ENCODE measurements at places on chromosomes 5 and 9. TPM values are rescaled to one million over a fixed set of nuclear protein-coding genes. Genes with fewer than 3 reads are reported as not detected.
A peak's percentile ranks its signal among the peaks of the same experiment; 100 is the strongest.

The MCIDAS gene
- total RNA-seq: not detected

DNA sequence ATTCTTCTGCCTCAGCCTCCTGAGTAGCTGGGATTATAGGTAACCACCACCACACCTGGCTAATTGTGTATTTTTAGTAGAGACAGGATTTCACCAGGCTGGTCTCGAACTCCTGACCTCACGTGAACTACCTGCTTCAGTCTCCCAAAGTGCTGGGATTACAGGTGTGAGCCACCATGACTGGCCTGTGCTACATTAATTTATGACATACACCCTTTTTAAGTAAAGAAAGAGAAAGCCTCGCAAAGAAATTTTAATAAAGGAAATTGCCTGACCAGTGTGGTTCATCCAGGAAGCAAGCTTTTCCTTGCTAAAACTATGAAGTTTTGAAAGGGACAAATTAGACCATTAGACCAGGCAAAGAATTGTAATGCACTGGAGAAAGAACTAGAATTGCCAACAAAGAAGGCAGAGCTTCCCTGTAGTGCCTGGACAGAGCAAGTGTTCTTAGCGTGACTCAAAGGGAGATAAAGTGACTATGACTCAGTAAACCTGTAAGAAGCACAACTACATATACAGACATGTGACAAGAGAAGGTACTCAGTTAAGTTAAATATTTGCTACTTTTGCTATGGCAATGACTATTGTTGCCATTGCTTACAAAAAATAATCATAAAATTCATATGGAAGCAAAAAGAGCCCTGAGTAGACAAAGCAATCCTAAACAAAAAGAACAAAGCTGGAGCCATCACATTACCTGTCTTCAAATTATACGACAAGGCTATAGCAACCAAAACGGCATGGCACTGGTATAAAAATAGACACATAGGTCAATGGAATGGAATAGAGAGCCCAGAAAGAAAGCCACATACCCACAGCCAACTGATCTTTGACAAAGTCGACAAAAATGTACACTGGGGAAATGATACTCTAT, 54.6 kb downstream of the FYB1 start:
- no peak for DNase-seq

- DNase-seq: no peak
Observed at GRCh38 chr5:176796411-176796810, 13.9 kb upstream of the UNC5A start.

The SV2C gene
- not detected for total RNA-seq

DNA sequence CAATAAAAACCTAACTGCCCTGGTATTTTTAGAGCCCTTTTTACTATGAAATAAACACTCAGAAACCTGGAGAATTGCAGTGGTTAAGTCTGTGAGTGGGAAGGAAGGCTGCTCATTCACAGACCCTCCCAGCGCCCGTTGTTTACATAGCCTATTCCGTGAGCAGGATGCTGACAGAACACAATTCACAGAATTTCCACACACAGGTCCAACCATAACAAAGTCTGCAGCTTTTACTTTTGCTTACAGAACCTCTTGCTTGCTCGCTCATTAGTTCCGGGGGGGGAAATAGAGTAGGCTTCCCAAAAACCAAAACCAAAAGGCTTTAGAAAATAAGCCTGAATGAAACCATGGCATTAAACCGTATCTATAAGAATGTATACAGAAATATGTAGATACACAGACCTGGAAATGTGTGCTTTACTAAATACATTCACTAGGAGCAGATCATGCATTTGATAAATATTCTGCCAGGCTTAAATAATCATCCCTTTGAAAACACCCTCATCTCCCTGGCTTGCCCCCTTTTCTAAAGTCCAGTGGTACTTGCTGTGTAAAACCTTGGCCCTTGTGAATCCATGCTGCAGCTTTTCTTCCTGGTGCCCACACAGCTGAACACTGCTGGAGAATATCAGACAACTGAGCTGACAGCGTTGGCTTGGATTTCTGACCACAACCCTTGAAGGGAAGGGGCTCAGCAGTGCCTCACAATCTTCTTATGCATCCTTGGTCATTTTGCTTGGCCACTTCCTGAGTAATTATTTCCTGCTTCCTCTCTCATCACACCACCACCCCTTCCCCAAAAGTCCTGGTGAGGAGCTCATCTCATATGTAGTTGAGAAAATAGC, 128.0 kb downstream of the FANCC start:
- no peak for DNase-seq

GRCh38 chr9:19161257-19162025, 34.1 kb upstream of the PLIN2 start:
- peak; percentile 50 for DNase-seq

GRCh38 chr5:26530305-26530704, 508.1 kb downstream of the CDH9 start:
- no peak for DNase-seq

GRCh38 chr9:113558632-113559502, 95.3 kb downstream of the RGS3 start:
- no peak for DNase-seq

DNA sequence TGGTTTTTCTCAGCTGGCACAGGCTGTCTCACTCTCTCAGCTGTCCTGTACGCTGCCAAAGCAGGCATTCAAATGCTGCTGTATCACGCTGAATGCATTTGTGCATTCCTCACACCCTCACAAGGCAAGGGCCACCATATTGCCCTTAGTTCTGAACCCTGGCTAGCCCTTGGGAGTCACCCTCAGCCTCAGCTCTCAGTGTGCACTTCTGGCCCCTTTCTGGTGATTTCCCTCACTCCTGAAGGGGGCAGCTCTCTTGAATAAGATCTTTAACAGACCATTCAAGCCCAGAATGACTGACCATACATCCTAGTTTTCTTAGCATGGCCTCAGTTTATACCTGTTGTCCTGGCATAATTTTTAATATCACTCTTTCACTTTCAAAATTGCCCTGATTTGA, 84.3 kb downstream of the HTR1A start:
- DNase-seq: no peak

- no peak for DNase-seq
Observed at GRCh38 chr9:37963936-37964739, 60.2 kb upstream of the SLC25A51 start.

DNA sequence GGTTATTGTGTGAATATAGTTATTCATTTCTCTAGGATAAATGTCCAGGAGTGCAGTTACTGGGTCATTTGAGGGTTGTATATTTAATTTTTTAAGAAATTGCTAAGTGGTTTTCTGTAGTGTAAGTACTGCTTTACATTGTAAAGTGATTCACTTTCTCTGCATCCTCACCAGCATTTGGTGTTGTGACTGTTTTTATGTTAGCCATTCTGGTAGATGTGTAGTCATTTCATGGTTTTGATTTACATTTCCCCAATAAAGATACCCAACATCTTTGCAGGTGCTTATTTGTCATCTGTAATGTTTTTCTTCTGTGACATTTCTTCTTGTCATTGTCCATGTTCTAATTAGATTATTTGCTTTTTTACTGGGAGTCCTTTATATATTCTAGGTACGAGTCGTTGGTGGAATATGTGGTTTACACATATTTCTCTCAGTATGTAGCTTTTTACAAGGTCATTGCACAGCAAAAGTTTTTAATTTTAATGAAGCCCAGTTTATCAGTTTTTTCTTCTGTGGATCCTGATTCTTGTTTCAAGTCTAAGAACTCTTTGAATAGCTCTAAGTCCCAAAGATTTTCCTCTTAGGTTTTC, 34.0 kb downstream of the SCGB3A1 start:
- DNase-seq: no peak

The WWC1 gene
- total RNA-seq: 2.0 TPM

The HTR4 gene
- total RNA-seq: not detected

GRCh38 chr9:33787839-33788238, 7.5 kb upstream of the PRSS3 start:
- DNase-seq: no peak

The IGFBPL1 gene
- total RNA-seq: not detected

DNA sequence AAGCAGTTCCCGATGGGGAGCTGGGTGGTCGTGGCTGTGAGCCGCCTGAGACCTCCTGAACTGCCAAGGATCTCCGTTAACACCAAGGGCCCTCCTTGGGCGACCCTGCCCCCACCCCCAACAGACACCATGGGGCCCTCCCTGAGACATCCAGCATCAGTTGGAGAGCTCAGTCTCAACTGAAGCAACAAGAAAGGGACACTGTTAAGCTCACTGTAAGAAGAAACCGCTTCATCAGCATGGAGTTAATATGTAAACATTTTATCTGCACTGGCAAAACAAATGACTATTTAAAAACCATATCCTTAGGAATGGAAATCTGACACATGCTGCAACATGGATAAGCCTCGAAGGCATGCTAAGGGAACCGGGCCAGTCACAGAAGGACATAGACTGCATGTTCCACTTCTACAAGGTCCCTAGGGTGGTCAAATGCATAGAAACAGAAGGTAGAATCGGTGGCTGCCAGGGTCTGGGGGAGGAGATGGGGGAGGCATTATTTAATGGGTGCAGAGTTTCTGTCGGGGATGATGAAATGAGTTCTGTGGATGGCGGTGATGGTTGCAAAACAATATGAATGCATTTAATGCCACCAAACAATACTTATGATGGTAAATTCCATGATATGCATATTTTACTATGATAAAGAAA, 47.4 kb downstream of the ROR2 start:
- no peak for DNase-seq

DNA sequence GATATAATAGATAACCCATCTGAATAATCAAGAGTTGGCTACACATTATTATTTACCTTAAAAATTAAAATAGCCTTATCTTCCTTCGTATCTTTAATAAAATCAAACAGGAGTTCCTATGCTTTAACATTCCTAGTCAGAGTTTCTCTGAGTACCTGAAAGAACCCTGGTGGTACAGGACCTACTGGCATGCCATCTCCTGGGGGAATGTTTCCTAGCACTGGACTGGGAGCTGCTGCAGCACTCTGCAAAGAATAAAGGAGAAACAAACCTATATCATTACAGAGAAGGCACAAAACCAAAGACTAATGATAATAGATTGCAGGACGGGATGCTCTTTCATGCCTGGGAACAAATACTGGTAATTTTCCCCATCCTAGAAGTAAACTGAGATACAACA, 119.5 kb upstream of the ACOT12 start:
- DNase-seq: no peak

- DNase-seq: no peak
Observed at GRCh38 chr9:17905366-17905765, 326.5 kb downstream of the SH3GL2 start.

GRCh38 chr5:14325369-14325768, 182.2 kb downstream of the TRIO start:
- no peak for DNase-seq

DNA sequence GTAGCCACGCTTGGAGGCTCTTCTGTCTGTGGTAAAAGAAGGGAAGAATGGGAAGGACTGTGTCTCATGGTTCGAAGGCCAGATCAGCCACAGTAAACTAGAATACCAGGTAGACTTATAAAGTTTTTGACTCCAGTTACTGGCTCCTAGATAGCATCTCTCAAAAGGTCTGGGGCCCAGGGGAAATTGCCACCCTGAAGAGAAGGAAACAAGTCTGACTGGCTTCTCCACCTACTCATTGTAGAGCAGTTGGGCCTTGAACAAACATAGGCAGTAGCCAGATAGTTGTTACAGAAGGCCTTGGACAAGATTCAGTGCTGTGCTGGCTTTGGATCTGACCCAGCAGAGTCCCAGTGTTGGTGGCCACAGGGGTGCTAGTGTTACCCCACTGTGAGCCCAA, 890.4 kb downstream of the EFNA5 start:
- no peak for DNase-seq

The ZNF782 gene
- 14.7 TPM for total RNA-seq

- no peak for DNase-seq
Observed at GRCh38 chr5:94021246-94021645, 279.8 kb upstream of the POU5F2 start.

GRCh38 chr5:89003563-89004036, 120.6 kb upstream of the MEF2C start:
- no peak for DNase-seq

- DNase-seq: no peak
Observed at GRCh38 chr5:126536874-126537273, 58.1 kb downstream of the ALDH7A1 start.

- no peak for DNase-seq
Observed at GRCh38 chr9:107778661-107779060, 289.1 kb upstream of the KLF4 start.

The CLK4 gene
- 125 TPM for total RNA-seq

DNA sequence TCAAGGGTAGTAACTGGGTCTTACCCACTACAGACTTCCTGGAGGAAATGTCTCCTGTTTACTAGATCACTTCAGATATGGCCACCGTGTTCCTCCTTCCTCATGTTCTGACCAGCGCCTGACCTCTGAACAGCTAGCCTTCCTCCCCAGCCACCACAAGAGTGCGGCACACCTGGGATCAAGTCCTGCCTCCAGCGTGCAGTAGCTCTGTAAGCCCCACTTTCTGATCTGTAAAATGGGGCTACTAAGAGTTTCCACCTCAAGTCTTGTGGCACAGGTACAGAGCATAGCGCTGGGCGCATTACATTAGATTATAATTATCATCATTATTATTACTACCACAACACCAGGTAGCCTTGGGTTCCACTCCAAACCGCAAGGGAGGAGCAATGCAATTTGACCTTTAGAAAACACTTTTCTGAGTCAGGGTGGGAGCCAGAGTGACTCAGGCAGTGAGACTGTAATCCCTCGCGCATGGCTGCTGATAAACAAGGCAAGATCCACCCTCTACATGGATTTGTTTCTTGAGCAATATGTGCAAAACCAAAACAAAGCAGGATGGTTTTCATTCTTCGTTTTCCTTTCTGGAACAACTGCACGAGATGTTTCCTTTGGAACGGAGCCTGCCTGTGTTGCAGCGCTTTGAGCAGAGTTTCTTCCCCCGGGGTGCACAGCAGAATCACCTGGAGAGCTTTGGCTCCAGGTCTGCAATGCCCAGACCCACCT, 65.0 kb upstream of the ANGPTL2 start:
- DNase-seq: no peak

The FAM221B gene
- not detected for total RNA-seq

- no peak for DNase-seq
Observed at GRCh38 chr5:152824316-152824715, 419.2 kb upstream of the NMUR2 start.

DNA sequence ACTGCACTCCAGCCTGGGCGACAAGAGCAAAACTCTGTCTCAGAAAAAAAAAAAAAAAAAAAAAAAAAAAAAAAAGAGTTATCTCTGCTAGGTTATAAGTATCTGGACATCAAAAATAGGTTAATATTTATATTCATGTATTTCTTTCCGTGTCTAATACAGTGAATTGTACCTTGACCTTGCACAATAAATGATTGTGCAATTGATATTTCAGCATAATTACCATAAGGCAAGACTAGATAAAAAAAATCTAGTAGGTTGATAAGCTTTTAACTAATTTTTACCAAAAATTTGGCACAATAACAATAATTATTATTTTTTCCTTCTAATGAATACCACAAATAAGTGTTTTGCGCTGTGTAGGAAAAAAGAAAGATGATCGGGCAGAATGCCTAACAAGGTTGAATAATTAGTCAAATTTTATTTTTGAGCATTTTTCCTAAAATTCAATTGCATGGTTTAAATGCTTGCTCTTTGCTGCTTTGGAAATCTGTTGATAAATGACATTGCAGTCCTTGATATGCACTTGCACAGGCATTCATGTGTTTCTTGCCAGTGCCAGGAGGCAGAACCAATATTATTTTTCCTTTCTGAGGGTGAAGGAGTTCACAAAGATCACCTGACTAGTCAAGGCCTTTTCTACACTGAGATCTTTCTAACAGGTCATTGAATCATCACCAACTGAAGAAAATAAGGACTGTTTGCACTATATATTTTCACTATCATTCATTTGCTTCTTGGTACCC, 127.5 kb downstream of the ARRDC3 start:
- DNase-seq: no peak

Data from CD4-positive, alpha-beta memory T cell (primary cell).